ENCODE measurements at places on chromosomes 3 and 15.

DNA sequence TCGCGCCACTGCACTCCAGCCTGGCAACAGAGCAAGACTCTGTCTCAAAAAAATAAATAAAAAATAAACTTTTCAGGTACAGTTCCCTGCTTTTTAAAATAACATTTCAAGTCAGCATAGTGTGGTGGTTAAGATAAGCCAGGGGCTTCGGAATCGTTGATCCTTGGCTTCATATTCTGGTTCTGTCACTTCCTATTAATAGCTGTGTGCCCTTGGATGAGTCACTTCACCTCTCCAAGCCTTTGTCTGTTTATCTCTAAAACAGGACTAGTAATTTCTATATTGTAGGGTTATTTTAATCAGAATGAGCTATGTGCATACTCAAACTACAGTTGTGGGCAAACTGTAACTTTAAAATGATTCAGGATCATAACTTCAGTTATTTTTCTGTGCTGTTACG, 53.8 kb upstream of the SENP5 start:
- DNase-seq: no peak

DNA sequence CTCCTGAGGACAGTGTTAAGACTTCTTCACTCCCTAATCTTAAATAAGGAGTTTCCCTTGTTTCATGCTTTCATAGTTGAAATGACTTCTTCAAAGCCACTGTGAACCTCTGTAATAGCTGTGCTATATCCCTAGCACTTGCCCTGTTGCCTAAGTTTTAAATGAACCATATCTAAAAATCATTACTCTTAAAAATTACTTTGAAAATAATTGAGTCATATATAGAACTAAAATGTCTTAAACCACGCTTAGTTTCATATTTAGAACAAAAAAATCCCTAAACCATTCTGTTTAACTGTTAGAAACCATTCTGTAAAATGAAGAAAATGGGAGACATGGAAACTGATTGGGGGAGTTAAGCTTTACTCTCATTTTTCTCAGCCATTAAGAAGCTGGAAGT, 29.8 kb downstream of the DNAJC19 start:
- DNase-seq: no peak

DNA sequence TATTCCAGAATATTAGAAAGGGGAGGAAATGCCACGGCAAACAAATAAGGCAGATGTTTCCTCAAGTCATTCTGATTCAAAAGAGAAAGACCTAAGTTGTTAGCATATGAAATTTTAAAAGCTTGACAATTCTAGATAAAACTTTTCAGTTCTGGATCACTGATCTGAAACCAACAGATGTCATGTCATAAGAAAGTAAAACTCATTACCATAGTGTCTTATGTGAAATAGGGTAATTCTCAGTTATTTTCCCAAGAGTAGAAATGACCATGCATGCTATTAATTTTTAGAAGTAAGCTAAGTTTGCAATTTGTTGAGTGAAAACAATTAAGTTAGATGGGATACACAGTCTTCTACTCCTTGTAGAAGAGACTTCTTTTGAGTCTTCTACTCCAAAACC, 630.3 kb downstream of the NAALADL2 start:
- no peak for DNase-seq

DNA sequence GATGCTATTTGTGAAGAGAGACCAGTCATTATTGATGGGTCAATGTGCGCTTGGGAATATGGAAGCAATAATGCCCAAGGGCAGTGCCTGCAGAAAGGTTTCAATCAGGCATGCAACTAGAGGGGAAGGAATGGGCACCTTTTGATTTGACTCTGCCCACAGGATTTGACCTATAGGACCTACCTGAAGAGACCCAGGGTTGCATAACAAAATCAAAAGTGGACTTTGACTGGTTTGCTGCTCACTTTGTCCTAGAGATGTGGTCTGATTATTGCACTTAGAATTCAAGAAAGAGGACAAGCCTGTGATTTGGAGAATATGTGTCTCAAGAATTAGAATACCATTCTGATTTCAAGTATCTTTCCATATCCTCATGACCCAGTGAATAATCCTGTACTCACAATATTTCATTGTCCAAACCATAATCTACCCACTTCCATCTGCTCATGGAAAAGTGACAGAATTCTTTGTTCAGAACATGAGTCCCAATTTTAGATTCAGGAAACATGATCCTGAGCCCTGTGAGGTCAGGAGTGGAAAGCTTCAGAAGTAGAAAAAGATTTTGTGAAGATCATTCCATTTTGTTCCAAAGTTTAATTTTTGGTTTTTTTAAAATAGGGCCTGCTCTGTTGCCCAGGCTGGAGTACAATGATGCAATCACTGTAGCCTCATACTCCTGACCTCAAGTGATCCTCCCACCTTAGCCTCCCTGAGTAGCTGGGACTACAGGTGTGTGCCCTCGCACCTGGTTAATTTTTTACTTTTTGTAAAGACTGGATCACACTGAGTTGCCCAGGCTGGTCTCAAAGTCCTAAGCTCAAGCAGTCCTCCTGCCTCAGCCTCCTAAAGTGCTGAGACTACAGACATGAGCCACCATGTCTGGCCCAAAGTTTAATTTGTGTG, 151.3 kb upstream of the NR2E3 start:
- DNase-seq: no peak

GRCh38 chr3:196994056-196994455, 25.4 kb upstream of the PIGZ start:
- no peak for DNase-seq

DNA sequence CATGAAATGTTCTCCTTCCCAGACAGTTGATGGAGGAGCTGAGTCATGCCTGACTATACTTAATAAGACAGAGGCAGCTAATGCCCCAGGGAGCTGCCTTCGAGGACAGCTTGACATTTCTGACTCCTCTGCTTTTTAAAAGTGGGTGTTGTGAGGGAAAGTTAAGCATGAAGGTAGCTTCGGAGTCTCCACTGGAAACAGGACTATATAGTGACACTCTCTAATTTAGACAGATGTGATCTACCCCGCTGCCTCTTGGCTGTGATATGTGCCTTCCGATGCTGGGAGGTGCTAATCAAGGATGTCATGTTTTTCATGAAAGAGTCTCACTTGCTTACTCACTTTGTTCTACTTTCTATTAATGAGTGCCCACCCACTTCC, 72.7 kb downstream of the IL1RAP start:
- DNase-seq: peak; percentile 44

- DNase-seq: peak; percentile 39
These were observed 875.4 kb downstream of the ROBO2 start for GRCh38 chr3:77915336-77915735.

- no peak for DNase-seq
These were observed 198.9 kb upstream of the CBLB start for GRCh38 chr3:106067711-106068110.

DNA sequence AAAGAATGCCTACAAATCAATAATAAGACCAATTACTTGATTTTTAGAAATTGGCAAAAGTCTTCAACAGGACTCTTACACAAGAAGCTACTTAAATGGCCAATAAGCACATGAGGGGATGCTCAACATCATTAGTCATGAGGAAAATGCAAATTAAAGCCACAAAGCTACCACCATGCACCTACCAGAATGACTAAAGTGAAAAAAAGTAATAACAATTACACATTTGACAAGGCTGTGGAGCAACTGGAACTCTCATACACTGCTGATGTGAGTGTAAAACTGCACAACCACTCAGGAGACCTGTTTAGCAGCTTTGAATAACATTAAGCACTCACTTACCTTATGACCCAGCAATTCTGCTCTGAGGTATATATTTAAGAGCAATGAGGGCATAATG, 68.4 kb downstream of the PPCDC start:
- DNase-seq: no peak

DNA sequence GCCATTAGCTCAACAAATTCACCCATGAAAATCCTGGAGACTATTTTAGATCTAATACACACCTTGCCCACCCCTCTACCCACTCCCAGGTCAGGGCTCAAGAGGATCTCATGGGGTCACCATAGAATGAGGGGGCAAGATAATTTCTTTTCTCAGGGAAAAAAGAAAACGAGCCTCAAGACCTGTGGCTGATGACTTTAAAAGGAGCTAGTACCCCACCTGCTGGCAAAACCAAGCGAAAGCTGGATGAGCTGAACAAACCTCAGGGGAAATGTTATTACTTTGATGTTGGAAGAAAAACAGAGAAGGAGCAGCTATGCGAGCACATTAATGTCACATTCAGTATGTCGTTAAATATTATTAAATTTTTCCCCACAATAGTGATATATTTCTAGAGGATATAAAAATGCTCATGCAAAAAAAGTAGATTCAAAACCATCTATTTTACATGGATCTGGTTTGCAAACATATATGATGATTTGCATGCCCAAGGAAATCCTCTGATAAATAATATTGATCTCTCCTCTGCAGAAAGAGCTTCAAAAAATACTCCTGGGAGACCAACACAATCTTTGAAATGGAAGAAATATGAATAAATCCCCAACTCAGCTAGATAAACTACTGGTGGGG, 37.7 kb downstream of the PLD1 start:
- DNase-seq: no peak

GRCh38 chr3:10352146-10352911, 31.4 kb upstream of the SEC13 start:
- no peak for DNase-seq

- no peak for DNase-seq
These were observed 103.3 kb upstream of the COL8A1 start for GRCh38 chr3:99534951-99535704.

- DNase-seq: no peak
These were observed 115.0 kb downstream of the ISL2 start for GRCh38 chr15:76451540-76451939.

DNA sequence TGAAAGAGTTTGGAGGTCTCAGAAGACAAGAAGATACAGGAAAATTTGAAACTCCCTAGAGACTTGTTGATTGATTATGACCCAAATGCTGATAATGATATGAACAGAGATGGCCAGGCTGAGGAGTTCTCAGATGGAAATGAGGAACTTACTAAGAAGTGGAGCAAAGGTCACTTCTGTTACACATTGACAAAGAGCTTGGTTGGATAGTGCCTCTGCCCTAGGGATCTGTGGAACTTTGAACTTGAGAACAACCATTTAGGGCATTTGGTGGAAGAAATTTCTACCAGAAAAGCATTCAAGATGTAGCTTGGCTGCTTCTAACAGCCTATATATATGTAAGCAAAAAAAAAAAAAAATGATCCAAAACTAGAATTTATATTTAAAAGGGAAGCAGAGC, 48.9 kb upstream of the NAALADL2 start:
- no peak for DNase-seq

GRCh38 chr3:48088056-48088748, 72.0 kb upstream of the MAP4 start:
- DNase-seq: no peak

- DNase-seq: no peak
These were observed 68.7 kb downstream of the AAGAB start for GRCh38 chr15:67185621-67186225.

GRCh38 chr15:100949691-100950090, 30.5 kb downstream of the LRRK1 start:
- no peak for DNase-seq

- DNase-seq: no peak
These were observed 11.8 kb downstream of the MRAS start for GRCh38 chr3:138359919-138360868.

DNA sequence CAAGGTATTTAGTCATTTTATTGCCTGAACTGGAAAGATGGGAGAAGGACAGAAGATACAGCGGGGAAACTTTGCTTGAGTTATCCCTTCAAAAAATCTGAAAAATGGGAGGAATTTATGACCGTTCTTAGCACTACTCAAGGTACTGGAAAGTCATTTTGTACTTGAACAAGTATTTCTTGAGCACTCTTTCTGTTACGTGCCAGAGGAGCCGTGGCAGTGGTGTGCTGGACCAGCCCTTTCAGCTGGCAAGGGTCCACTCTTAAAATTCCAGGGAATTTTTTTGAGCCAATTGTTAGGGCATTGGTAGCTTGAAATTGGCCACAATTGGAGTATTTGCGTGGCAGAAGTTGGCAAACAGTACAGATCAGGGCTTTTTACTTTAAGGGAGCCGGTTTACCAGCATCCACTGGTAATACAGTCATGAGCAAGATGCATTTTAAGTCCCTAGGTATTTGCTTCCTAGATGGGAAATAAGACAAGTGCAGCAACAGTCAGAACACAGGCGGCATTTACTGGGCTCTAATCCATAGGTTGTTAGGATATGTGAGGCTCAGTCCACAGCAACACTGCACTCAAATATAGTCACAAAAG, 145.9 kb upstream of the ST8SIA2 start:
- no peak for DNase-seq

- no peak for DNase-seq
These were observed 75.6 kb downstream of the UBP1 start for GRCh38 chr3:33364531-33365128.

- no peak for DNase-seq
These were observed 20.5 kb upstream of the RGMA start for GRCh38 chr15:93109336-93110102.

GRCh38 chr3:70273492-70273891, 38.9 kb downstream of the MDFIC2 start:
- DNase-seq: no peak

DNA sequence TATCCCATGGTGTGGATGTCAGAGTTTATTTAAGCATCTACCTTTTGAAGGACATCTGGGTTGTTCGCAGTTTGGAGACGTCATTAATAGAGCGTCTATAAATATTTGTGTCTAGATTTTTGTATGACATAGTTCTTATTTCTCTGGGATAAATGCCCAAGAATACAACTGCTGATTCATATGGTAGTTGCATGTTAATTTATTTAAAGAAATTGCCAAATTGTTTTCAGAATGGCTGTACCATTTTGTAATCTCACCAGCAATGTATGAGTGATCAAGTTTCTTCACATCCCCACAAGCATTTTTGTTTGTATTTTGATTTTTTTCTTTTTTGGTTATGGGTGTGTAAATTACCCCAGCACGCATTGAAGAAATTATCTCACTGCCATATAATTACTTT, 656.9 kb downstream of the NTRK3 start:
- no peak for DNase-seq

DNA sequence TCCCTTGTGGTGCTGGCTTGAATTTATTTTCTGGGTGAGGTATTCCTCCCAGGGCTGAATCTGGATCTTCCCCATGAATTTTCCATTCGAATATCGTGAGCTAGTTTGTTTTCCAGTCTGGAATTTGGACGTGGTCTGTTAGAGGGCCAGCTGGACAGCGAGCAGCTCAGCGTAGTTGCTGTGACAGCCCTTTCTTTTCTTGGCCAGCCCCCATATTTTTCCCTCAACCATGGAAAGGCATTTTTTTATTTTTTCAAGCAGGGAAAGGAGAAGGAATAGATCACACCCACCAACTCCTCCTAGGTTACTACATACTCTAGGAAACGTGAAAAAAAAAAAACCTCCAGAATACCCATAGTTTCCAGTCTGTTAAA, 152.0 kb downstream of the KLHL25 start:
- DNase-seq: no peak

Measured in epithelial cell of proximal tubule (primary cell).